LoVo (cell line): ENCODE measurements at places on chromosomes 3 and 15.

DNA sequence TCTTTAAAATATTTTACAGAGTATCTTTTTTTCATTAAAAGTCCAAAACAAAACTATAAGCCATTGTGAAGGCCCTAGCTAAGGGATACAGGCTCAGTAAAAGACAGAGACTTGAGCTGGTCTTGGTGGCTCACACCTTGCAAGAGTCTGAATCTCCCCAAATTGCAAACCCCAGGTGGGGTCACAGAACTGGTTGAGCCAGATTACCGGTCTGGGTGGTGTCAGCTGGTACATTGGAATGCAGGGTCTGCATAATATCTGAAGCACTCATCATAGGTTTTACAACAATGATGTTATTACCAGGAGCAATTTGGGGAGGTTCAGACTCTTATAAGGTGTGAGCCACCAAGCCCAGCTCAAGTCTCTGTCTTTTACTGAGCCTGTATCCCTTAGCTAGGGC, 201.2 kb upstream of the ARPP21 start:
- no peak for DNase-seq

- DNase-seq: no peak
Measured at GRCh38 chr3:195458316-195458717, 15.5 kb upstream of the ACAP2 start.

- no peak for DNase-seq
Measured at GRCh38 chr15:75356006-75356405, 9.2 kb downstream of the NEIL1 start.

DNA sequence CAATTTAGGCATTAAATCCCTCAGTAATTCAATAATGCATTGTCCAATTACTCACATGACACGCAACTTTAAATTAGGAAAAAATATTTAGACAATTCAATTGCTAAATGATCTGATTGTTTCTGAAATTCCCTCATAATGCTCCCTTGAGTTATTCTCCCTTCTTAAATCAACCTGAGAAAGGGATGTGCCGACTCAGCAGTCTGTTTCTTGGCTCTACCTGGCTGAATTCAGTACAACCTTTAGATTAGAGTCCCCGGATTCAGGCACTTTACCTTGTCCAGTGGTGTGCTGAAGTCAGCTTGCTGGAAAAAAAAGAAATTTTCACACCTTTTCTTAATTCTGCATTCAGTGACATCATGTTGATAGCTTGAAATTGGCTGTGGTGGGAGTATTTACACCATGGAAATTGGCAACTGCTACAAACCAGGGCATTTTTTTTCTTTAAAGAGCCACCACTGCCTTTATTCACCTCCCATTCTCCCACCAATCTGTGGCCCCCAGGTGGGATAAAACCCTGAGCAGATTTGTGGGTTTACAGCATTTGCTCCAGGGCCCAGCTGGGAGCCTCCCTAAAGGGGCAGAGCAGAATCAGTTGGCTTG, 20.9 kb upstream of the LOXL1 start:
- no peak for DNase-seq

- no peak for DNase-seq
Measured at GRCh38 chr3:171327441-171328174, 132.6 kb downstream of the TNIK start.

GRCh38 chr15:96515371-96515770, 184.9 kb downstream of the NR2F2 start:
- DNase-seq: no peak

- no peak for DNase-seq
Measured at GRCh38 chr3:138184994-138185393, 2.1 kb upstream of the ARMC8 start.

GRCh38 chr15:40238532-40239403, at the start of gene PAK6:
TSS of gene PAK6 (plus strand) at chr15:40239063. CDS start at chr15:40264786, 25,723 bp downstream.
- peak; percentile 86 for DNase-seq

DNA sequence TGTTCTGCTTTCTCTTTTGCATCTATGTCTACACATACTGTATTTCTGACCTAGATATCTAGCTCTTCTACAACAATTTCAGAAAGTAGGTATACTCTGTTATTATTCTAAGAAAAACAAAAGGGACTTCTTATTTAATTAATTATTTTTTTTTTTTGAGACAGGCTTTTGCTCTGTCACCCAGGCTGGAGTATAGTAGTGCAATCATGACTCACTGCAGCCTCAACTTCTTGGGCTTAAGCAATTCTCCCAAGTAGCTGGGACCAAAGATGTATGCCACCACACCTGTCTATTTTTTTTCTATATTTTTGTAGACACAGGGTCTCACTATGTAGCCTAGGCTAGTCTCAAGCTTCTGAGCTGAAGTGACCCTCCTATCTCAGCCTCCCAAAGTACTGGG, 130.6 kb downstream of the MBNL1 start:
- no peak for DNase-seq

DNA sequence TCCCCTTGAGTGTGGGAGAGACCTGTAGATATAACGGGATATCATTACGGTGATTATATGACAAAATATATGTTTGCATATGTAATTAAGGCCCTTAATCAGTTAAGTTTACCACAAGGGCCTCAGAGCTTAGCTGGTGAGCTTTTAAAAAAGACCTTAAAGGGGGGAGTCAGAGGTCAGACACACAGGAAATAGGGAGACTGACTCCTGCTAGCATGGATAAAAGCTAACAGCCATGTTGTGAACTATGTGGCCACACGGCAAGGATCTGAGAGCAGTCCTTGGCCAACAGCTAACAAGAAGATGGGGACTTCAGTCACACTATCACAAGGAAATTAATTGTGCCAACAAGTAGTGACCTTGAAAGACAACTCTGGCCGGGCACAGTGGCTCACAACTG, 3.1 kb downstream of the STAG1 start:
- no peak for DNase-seq

GRCh38 chr3:36911990-36912804, 32.7 kb downstream of the TRANK1 start:
- DNase-seq: peak; percentile 59

DNA sequence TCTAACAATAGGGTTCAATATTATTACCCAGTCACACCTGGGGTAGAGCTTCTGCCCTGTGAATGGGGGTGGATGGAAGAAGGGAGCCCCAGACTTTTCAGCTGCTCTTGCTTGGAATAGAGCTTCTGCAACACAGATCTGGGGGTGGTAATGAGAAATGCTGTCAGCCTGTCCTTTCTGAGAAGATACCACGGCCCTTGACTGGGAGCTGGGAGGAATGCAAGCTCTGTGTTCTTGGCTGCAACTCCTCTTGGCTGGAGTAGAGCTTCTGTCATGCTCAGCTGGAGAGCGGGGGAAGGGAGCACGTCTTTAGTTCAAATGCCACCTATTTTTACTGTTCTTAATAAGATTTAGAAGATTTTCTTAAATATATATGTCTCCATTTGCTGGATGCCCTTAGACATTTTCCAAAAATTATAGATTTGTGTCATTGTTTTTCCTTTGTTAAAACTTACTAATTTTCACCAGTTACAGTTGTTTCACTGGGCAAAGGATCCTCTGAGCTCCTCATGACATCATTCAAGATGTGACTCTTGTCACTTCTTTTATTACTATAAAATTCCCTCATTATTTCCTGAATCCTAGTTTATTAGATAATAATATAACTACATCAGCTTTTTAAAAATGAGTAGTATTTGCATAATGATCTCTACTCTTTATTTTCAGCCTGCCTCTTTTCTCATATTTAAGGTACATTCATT, 180.0 kb upstream of the TGFBR2 start:
- DNase-seq: no peak

- DNase-seq: no peak
Measured at GRCh38 chr15:43029476-43029875, 76.4 kb downstream of the UBR1 start.

GRCh38 chr3:3368306-3368705, 188.8 kb upstream of the CRBN start:
- DNase-seq: no peak

DNA sequence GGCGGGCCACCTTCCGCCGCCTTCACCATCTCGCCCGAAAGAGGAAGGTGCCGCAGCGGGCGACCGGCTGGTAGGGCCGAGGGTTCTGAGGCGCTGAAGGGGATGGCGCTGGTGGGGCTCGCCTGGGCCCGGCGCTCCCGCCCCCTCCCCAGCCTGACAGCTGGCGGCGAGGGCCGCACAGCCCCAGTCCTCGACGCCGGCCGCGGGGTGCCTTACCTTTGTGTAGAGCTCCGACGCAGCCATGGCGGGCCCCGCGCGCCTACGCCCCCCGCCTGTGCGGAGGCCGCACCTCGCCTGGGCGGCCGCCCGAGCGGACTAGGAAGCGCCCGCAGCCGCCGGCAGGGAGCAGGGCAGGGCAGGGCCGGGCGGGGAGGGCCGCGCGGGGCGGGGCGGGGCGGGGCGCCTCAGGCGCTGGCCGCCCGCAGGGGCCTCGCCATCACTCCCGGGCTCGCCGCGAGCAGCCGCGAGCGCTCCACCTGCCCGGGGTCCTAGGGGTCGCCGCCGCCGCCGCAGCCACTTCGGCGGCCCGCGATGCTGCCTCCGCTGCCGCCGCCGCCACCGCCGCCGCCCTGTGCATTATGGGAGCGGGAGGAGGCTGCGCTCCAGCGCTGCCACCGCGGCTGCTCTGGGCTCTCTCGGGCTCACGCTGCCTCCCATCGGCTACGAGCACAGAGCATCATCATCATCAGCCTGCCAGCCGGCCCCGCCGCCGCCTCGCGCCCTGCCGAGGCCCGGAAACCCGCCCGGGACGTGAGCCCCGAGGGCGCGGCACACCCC, at the start of gene MYO5A:
MYO5A (minus strand) TSS at position 317 of the 777 bp plus-strand sequence; CDS start at position 243, 74 bp downstream.
- peak; percentile 81 for DNase-seq

- DNase-seq: no peak
Measured at GRCh38 chr3:60090548-60090947, 1040.7 kb upstream of the CFAP20DC start.
